ENCODE measurements at places on chromosomes 6 and 20.

- no peak for DNase-seq
These were observed 189.5 kb upstream of the SLC24A3 start for GRCh38 chr20:19022791-19023448.

- no peak for DNase-seq
These were observed 578 bp upstream of the PTGIS start for GRCh38 chr20:49568278-49569151.

- DNase-seq, result no peak
These were observed 43.0 kb downstream of the PDYN start for GRCh38 chr20:1950836-1951235.

DNA sequence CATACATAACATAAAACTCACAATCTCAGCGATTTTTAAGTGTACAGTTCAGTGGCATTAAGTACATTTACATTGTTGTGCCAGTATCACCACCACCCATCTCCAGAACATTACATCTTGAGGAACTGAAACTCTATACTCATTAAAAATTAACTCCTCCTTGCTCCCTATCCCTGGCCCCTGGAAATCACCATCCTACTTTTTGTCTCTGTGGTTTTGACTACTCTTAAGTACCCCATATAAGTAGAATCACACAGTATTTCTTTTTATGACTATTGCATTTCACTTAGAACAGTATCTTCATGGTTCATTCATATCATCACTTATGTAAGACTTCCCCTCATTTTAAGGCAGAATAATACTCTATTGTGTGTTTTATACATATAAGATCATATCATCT lies 1108.1 kb downstream of the GRIK2 start:
- no peak for DNase-seq

DNA sequence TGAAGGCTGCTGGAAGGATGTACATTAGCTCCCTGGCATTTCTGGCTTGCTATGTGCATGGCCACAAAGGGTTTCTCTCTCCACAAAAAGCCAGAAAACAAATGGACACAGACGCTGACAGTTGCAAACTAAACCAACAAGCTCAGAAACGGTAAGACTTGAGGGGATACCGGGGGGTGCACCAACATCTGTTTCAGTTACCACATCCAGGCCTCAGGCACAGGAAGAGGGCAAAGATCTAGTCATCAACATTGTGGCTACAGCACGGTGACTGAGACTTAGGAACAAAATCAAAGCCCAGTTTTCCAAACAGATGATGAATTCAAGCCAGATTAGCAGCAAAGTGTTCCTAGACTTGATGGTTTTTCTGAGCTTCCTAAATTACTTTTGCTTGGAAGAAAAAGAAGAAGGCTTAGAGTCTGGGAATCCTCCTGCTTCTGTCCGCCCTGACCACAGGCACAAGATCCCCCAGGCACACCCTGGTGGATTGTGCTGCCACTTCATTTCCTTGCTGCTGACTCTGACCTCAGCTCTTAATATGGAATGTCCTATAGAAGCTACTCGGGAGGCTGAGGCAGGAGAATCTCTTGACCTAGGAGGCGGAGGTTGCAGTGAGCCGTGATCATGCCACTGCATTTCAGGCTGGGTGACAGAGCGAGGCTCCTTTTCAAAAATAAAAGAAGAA lies 54.2 kb upstream of the ADGRF1 start:
- DNase-seq, result no peak

- no peak for DNase-seq
These were observed 42.5 kb downstream of the DUSP22 start for GRCh38 chr6:334536-335510.

DNA sequence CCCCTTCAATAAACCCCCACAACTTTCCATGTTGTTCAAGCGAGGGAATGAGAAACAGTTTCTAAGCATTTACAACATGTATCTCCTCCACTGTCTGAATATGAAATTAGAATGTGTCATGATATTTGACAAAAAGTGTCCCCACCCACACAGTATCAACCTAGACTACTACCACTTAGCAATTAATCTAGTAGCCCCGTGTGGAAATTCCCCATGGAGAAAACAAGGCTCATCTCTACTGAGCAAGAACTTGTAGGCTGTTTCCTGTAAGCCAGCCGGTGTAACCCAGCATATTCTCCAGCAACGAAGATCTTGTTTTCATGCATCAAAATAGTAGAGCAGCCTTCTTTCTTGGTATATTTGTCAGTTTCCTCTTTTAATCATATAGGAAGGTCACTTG lies 115.0 kb downstream of the IRF4 start:
- no peak for DNase-seq

GRCh38 chr6:16503241-16503775 lies 258.0 kb downstream of the ATXN1 start:
- DNase-seq, result peak; percentile 42

- DNase-seq, result no peak
These were observed 30.0 kb upstream of the TGM2 start for GRCh38 chr20:38194971-38195504.

DNA sequence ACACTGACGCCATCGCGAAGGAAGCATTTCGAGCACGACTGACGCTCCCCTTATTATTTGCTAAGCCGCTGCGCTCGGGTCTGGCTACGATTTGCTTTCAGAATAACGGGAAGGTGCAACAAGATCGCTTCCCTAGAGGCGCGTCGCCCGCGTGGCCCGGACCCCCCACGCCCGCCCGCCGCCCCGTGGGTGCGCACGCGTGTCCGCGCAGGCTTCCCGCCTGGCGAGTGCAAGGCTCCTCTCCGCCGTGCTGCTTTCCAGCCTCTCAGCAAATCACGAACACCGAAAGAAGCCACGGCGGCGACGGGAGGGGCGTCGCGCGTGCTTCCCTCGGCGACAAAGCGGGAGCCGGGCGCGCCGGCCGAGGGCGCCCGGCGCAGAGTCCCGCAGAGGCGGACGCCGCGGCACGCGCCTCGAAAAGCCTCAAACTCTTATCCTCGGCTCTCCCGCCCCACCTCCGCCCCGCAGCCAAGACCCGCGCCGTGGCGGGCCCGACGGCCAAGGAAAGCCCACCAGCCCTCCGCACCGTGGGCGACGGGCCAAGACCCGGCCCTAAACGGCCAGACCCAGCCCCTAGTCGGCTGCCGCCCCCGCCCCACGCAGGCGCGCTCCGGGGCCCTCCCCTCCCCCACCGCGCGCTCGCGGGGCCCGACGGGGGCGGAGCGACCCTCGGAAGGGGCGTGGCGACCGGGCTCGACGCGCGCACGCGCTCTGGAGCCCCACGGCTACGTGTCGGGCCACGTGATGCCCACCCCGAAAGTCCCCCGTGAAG lies 987 bp upstream of the QKI start:
- peak; percentile 79 for DNase-seq

DNA sequence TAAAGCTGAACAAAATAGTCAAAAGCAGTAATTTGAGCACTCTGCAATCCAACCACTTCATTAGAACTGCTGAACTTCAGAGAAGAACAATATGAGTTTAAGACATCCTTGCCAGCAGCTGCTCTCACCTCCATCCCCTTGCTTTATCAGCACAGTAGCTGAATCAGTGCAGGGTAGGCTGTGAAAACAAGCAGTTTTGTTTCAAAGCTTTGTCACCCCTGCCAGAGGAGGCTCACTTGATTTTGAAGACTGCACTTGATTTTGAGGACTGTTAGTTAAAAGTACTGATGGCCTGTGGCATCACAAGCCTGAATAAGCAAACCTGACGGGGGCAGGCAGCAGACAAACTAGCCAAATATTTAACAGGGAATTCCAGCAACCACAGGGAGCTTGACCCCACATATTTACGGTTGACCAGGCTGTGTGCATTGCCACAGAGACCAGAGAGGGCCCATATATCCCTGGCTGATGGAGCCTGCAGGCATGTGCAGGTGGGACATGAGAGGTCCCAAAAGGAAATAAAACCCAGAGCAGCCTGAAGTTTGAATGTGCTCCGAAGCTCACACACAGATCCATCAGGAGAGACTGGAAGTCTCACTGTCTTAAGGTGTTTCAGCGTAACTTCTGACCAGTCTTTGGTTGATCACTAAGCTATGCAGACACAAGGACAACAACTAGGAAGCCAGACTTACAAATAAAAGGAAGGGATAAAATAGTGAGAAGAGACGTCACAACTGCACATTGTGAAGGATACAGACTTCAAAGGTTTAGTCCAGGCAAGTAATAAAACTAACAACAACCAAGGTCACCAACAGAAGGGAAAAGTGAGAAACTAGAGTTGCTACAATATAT lies 97.4 kb downstream of the PDSS2 start:
- DNase-seq, result no peak

GRCh38 chr6:143673669-143674068 lies 4.1 kb upstream of the PHACTR2 start:
- no peak for DNase-seq

DNA sequence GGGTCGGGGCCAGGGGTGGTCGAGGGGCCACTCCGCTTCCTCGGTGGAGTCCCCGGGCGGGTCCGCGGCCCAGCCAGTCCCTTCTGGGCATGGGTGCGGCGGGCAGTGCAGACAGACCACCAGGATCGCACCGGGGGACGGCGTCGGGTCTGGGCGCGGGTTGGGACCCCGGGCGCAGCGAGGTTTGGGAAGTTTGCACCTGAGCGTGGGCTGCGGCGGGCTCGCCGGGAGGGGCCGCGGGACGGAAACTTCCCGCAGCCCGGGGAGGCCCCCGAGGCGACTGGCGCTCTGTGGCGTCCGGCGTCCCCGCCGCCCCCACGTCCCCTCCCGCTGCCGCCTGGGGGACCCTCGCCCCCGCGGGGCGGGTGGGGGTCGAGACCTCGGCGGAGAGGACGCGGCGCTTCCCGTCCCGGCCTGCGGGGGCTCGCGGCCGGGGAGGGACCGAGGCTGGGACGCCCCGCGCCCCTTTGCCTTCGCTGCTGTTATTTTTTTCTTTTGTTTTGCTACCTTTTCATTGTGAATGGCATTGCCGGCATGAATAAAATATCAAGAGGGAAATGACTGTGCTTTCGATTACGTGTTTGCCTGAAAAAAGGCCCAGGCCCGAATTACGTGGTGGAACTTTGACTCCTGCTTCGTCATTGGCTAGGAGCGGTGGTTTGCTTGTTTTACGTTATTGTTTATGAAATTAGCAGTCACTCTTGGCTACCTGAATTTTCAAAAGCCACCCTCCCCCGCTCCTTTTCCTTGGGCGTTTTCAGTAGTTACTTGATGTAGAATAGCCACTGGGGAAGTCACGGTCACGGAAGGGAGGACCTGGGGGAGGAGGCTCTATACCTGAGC lies 703 bp downstream of the SNX9 start:
- DNase-seq, result no peak

GRCh38 chr20:35600993-35601973 lies 14.3 kb upstream of the SPAG4 start:
- DNase-seq, result peak; percentile 10

DNA sequence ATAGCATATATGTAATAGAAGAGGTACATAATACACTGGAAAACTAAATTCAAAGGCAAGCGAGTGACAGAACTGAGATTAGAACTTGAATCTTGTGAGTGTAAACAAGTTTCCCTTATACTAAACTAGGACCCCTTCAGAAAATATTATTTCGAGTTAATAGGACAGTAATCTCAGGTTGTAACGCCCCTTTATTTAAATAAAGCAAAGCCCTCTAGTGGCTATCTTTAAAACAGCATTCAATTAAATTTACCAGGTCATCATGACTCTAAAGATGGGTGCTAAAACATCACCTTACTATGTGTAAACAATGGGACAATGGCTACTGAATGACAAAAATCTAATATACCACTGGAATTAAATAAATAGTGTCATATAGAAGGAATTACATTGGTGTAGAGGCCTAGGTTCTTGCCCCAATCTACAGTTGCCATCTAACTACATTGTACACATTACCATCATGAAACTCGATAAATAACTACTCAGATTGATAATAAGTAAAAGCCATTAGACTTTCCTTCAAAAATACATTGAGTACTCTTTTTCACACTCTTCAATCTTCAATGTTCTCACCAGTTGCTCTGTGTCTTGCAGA lies 255.4 kb upstream of the IRAK1BP1 start:
- no peak for DNase-seq

DNA sequence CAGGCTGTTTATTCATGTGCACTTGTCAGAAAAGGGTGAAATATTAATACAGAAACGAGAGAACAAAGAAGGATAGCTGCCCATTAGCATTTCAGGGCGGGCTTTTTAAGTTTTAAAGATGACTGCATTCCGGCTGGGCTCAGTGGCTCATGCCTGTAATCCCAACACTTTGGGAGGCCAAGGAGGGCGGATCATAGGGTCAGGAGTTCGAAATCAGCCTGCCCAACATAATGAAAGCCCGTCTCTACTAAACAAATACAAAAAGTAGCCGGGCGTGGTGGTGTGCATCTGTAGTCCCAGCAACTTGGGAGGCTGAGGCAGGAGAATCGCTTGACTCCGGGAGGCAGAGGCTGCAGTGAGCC lies 130.5 kb downstream of the HFE start:
- DNase-seq, result no peak

DNA sequence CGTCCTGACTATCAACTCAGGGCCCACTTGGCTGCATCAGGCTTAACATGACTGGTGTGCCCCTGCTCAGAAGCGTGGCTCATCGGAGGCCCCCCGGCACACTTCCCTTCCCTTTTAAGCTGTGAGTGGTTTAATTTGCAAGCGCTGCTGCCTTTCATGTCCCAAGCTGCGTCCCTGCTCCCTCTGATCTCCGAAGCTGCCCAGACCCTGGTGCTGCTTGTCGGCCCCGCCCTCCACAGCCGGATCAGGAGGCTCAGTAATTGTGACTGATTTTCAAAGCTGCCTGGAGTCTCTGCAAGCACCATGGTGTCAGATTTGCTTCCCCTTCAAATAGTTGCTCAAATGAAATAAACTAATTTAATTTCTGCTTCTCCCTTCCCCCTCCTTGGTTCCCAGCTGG lies 71.1 kb downstream of the CDH22 start:
- DNase-seq, result no peak

DNA sequence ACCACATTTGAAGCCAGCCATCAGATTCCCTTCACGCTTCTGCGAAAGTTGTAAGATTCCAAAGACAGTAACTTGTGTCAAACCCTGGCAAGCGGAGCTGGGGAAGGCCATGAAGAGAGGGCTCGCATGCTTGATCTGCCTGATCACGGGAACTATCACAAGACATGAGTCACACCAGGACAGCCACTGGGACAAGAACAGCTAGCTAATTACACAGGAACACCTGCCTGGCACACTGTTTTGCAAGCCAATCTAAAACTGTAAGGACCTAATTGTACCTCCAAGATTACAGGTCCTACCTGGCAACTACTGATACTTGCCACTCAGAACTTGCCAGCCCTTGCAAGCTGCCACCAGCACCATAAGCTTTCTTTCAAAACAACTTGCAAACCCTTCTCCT lies 289.3 kb downstream of the KIF16B start:
- peak; percentile 26 for DNase-seq

DNA sequence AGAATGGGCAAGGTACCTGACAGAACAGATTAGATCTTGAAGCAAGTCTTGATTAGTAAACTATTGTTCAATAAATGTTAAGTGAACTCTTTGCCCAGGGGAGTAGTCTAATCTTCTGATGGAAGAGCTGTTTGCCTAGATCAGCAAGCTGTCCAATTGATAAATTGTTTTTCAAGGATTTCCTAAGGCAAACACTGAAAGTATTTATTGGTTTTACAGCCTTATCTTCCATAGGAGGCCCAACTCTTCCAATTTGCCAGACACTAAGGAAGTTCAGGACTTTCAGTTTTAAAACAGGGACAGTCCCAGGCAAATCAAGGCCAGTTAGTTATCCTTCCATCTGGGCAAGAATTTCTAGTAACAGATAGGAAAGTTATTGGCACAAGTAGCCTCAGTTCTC lies 1.8 kb upstream of the C6orf163 start:
- DNase-seq, result no peak

GRCh38 chr6:110356778-110357177 lies 1.4 kb downstream of the METTL24 start:
- no peak for DNase-seq
